ENCODE measurements at places on chromosomes 7 and 10.
A peak's percentile ranks its signal among the peaks of the same experiment; 100 is the strongest.

GRCh38 chr7:101205901-101206664 is 5.2 kb upstream of the MOGAT3 start:
- no peak for DNase-seq

DNA sequence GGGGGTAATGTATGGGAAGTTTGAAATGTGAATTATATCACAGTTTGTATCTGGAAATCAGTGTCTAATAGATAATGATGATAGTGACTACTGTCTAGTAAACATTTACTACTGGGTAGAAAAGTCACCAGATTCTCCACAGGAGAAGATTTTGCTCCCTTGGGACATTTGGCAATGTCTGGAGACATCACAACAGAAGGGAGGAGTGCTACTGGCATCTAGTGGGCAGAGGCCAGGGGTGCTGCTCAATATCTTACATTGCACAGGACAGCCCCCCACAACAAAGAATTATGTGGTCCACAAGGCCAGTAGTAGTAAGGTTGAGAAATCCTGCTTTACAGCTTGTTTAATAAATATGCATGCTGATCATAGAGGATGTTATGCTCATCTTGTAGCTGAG is 92.3 kb upstream of the PRPS1L1 start:
- DNase-seq = no peak

DNA sequence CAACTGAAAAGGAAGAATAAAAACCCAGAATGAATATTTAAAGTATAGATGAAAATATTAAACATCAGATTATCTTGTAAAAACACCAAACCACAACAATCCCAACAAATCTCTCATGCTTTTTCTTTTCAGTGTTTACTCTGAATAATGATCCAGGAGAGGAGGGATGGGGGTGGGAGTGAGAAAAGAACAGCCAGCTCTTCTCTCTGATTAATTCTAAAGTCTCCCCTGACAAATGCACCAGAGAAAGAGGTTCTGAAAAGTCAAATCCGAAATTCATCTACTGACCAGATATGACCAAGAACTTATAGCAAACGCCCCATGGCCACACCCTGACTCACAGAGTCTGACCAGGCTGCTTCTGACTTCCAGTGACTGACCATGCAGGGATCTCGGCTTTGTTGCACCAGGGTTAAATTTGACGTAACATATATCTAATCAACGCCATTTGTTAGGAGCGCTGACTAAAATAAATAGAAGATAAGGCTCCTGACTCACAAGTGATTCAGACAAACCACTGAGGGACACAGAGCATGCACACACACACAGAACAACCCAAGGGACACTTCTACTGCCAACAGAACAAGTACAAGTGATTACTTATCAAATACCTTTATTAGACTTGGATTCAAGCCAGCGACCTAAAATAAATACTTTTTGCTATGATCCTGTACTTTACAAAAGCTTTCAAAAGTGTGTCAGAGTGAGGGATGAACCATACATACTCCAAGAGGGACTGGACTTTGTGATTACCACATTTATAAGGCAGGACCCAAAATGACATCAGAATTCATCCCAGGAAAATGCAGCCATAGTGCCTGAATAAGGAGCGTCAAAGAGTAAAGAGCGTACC is 9.3 kb upstream of the SPOCK2 start:
- DNase-seq = no peak

DNA sequence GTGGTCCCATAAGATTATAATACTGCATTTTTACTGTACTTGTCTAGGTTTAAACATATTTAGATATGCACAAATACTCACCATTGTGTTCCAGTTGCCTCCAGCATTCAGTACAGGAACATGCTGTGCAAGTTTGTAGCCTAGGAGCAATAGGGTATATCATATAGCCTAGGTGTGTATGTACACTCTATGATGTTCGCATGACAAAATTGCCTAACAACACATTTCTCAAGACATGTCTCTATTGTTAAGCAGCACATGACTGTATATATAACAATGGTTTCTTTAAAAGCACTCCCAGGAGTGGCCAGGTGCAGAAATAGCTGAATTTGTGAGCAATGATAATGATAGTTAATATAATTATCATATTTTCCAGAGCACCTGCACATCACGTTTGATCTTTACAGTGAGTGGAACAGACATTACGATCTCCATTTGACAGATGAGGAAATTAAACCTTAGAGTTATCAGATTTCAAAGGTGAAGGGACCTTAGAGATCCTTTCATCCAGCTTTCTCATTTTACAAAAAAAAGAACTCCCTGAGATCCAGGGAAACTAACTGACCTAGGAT is 99.2 kb upstream of the PDCD4 start:
- no peak for DNase-seq

DNA sequence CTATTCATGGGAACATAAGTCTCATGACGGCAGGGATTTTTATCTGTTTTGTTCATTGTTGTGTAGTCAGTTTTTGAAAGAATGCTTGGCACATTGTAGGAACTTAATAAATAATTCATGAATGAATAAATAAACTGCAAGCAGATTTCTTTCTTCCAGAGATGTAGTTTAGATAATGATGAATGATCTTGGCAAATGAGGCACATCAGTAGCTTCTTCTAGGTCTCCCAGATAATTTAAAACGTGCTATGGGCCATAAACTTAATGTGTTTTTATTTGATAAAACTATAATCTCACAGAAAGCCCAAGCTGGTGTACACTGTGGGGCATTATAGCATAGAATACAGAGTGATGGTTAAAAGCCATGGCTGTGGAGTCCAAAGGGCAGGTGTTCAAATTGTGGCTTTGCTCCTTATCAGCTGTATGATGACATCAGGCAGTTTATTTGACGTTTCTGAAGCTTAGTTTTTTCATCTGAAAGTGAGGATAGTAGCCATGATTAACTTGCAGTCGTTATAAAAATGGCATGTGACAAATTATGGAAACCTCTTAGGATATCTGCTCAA is 3.5 kb downstream of the MGAM start:
- no peak for DNase-seq

DNA sequence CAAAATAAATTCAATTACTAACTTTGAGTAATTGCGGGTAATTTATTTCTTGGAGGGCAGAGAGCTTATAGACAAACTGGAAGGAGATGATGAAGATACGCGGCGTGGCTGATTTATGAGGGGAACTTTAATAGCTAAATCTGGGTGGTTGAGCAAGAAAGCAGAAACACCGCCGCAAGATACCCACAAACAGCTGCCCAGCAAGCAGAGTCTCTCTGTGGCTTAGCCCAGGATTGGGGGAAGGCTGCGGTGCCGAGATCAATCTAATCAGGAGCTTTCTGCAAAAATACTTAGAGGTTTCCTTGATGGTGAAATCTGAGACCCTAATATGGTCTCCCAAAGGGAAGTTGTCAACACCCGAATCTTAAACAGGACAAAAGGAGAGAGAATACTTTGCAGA is 94.9 kb upstream of the MGMT start:
- DNase-seq = no peak

DNA sequence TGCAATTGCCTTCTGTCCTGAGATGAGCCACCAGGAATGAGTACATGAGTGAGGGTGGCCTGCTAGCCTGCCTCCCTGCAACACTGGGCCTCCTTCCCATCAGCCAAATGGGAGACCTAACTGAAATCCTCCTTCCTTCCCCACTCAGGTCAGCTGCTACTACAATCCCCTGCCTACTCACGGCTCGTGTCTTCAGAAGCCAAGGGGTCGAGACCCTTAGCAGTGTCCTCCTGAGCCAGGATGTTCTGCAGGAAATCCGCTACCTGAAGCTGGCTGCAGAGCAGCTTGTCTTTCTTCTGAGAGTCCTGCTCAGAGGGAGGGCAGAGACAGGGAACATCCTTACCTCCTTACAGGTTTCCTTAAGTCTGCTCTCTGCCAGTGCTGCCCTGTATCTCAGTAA is 1.2 kb downstream of the ZWINT start:
- no peak for DNase-seq

GRCh38 chr10:11521860-11522259 is 89.6 kb downstream of the USP6NL start:
- no peak for DNase-seq

DNA sequence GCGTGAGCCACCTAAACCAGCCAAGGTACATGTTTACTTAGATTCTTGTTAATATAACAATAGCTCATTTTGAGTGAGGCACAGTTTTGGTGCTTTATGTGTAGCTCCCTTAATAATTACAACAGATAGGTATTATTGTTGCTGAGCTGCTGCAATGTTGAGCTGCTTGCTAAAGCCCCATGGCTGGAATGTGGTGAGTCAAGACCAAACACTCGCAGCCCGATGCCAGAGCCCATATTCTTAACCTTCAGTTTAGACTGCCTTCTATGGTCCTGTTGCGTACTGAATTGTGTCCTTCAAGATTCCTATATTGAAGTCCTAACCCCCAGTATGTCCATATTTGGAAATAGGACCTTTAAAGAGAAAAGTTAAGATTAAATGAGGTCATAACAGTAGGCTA is 407.1 kb downstream of the NEBL start:
- no peak for DNase-seq

GRCh38 chr7:106952658-106953231 is 87.7 kb downstream of the PIK3CG start:
- DNase-seq = no peak

DNA sequence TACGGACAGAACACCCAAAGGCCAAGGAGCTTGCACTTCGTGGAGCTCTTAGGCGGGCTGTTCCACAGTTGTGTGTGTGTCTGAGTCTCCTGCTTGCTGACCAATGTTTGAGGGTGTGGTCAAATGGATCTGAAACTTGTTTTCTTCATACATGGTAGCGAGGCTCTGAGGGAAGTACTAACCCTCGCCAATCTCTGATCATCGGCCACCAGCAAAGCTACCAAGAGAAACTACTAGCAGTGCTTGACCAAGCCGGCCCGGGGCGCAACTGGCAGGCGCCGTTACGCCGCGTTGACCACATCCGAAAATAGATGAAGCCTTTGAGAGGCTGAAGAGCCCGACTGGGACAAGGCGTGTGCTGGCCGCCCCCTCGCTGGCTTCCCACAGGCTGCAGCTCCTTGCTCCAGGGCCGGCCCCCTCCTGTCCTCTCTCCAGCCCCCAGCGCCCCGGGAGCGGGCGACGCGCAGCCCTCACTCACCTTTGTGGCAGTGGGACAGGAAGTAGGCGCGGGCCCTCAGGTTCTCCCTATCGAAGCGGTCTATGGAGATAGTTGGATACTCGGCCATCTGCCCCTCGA is 384 bp downstream of the DCLRE1C start:
- no peak for DNase-seq

- DNase-seq = no peak
Measured at GRCh38 chr10:121734589-121735045, 136.4 kb upstream of the FGFR2 start.

- peak; percentile 91 for DNase-seq
Measured at GRCh38 chr10:133520193-133520738, 6.9 kb upstream of the CYP2E1 start.

DNA sequence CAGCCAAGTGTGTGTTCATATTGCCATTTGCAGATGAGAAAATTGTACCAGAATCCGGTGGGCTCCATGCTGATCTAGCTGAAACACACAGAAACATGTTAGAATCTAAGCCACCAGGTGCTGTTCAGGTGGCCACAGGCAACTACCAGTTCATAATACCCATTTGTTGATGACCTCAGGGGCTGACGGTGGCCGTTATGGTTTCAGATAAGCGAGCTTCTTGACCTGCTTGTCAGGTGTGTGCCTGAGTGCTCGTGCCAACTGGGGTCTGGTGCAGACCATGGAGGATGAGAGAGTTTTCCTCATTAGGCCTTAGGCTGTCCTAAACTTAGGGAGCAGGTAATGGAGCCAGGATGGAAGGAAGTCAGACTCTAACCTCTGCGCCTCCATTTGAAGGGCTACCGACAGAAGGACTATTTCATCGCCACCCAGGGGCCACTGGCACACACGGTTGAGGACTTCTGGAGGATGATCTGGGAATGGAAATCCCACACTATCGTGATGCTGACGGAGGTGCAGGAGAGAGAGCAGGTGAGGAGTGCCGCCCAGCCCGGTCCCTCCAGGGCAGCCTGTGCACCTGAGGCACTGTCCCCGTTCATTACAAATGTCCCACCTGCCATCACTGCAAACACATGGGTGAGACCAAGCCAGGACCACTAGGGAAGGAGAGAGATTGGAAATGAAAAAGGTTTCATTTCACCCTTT is 53.1 kb downstream of the MKI67 start:
- no peak for DNase-seq

DNA sequence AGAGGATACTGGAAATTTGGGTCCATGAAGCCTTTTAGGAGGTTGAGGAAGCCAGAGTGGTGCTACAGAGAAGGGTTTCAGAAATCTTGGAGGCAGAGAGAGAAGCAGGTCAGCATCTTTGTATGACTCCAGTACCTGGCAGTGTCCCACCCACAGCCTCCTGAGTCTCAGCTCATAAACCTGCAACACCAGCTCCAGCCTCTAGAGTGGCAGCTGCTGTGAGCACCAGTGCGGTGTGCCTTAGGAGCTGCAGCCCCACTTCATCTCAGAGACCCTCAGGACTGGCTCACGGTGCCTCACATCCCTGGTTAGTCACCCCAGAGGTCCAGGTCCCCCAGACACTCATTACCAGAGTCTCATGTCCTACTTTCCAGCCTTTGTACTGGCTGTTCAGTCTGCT is 84.8 kb upstream of the PRKAR2B start:
- DNase-seq = no peak

DNA sequence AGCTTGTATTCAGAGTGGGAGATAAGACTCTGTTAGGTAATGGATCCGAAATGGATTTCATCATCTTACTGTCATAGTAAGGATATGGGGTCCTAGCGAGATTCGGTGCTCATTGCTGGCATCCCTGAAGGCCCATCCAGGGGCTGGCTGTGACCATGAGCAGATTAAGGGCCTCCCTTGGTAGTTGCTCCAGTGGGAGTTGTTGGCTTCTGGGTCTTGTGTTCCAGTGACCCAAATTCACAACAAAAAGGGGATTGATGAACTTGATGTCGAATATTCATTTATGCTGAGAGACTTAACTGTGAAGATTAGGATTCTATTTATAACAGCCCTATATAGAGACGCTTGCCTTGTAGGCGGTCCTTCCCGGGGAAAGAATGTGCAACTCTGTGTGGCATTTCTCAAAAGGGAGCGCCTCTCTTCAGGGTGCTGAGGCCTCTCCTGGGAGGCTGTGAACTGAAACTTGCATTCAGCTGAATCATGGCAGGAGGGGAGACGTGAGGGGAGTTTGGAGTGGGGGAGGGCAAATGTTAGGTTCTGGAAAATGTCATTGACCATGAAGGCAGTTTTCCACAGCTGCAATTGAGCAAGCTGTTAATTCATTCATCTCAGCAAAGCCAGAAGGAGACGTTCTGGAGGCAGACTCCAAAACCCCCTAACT is 233.1 kb upstream of the FZD8 start:
- no peak for DNase-seq

- DNase-seq = no peak
Measured at GRCh38 chr7:48708635-48709034, 215.7 kb upstream of the CDC14C start.

GRCh38 chr7:113809581-113809980 is 109.2 kb downstream of the PPP1R3A start:
- DNase-seq = no peak

GRCh38 chr7:147586526-147586925 is 1004.0 kb upstream of the C7orf33 start:
- DNase-seq = no peak

All from activated CD4-positive, CD25-positive, alpha-beta regulatory T cell treated with anti-CD3 and anti-CD28 coated beads, Interleukin-2, amount 50 U/mL, for 72 hours (primary cell).